ENCODE measurements at places on chromosomes 3 and 15.
A peak's percentile ranks its signal among the peaks of the same experiment; 100 is the strongest.

DNA sequence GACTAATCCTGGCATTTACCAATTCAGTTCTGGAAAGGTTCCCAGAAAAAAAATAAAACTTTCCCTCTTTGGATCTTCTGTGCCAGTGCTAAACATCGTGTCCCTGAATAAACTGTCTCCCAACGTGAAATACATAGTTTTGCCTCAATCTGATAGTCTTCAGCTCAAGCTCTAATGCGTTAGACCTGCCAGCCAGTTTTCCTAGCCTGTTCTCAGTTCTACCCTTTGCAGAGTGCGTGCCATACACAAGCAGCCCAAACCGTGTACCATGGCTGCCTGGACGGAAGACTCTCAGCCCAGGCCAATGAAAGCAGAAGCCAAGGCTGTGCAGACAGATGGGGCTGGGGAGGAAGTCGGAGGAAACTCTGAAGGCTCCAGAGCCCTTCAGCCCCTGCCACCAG, 11.4 kb upstream of the OCA2 start:
- DNase-seq: no peak

GRCh38 chr15:45719490-45719889, 84.7 kb downstream of the SQOR start:
- no peak for DNase-seq

- no peak for DNase-seq
These were observed 6.3 kb upstream of the RTP4 start for GRCh38 chr3:187361835-187362234.

GRCh38 chr15:85607141-85607806, 187.5 kb downstream of the KLHL25 start:
- DNase-seq: no peak

DNA sequence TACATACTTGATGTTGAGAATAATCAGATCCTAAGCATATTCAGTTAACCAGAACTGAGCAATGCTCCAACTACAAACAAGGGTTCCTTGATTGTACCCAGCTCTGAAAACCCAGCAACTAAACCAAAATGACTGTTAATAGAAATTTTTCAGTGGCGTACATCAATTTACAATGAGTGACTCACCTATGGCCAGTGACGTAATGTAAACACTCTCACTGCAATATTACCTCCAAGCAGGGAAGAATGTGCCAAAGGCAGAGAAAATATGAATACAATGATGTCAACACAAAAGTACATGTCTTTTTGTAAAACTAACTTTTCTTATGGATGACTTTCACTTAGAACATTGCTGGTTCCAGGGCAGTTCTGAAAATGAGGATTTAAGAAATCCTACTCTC, 611.3 kb downstream of the EDEM1 start:
- no peak for DNase-seq

- DNase-seq: no peak
These were observed 22.6 kb downstream of the TGFBR2 start for GRCh38 chr3:30628901-30629590.

- DNase-seq: no peak
These were observed 7.0 kb downstream of the TLR9 start for GRCh38 chr3:52218454-52218853.

GRCh38 chr3:166498446-166498845, 661.2 kb upstream of the BCHE start:
- DNase-seq: no peak

- DNase-seq: no peak
These were observed 24.9 kb downstream of the ETFA start for GRCh38 chr15:76286271-76286879.

GRCh38 chr3:141853629-141854168, 22.7 kb upstream of the ATP1B3 start:
- no peak for DNase-seq

- no peak for DNase-seq
These were observed 52.0 kb downstream of the MAGEF1 start for GRCh38 chr3:184659797-184660301.

DNA sequence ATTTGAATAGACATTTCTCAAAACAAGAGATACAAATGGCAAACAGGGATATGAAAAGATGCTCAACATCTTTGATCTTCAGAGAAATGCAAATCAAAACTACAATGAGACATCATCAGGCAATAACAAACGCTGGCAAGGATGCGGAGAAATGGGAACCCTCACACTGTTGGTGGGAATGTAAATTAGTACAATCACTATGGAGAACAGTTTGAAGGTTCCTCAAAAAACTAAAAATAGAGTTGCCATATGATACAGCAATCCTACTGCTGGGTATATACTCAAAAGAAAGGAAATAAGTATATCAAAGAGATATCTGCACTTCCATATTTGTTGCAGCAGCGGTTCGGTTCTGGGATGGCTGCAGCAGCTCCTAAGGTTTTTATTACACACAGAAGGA, 16.8 kb upstream of the LARS2 start:
- no peak for DNase-seq

- no peak for DNase-seq
These were observed 467.0 kb downstream of the NSUN3 start for GRCh38 chr3:94529816-94530215.

- DNase-seq: no peak
These were observed 27.4 kb downstream of the ZXDC start for GRCh38 chr3:126448136-126448892.

GRCh38 chr3:195207056-195207455, 63.9 kb downstream of the XXYLT1 start:
- DNase-seq: no peak

DNA sequence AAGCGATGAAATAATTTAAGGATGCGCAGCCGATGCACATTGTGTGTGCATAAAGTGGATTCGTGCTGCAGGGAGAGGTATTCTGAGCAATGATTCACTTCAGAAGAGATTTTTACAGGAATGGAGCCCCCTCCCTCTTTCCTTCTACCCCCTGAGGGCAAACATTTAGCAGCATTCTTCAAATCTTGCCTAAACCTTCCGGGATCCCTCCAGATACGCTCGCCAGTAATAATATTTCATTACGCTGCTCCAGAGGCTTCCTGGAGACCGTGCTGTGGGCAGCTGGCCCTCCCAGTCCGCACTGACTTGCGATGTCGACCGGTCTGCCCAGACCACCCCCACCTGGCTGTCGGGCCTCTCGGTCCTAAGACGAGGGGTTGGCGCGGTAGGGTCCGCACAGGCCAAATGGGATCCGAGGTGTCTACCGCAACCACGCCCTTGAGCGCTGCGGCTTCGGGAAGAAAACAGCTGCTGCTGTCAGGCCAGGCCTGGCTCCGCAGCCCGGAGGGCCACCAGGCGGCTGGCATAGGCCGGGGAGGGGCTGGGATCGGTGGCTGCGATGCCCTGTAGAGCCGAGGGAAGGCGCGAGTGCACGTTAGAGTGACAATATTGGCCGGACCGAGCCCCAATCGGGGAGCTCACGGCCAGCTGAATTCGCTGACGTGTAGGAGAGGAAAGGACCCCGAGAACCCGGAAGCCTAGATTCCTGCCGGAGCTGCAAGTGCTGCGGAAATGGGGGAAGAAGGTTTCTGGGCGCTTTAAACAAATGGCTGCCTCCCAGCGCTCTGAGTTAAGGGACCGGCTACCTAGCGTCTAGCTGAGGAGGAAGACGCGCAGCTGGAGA, 14.3 kb downstream of the ZIC4 start:
- DNase-seq: peak; percentile 65

DNA sequence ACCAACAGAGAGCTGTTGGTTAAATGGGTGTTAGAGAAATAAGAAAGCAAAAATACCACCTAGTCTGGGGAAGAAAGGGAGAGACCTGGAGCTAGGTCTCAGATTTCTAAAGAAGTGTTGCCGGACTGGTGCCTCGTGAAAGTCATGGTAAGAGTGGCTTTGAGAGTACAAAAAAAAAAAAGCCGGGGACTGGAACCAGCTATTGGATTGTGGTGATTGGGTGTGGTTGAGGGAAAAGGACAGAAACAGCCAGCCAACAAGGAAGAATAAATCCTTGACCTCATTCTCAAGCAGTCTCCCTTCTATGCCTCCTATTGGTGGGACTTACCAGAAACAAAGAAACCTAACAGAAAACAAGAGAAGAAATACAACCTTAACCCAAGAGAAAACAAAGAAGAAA, 346.4 kb upstream of the KCNMB2 start:
- DNase-seq: no peak

GRCh38 chr15:31271711-31272557, 54.7 kb upstream of the KLF13 start:
- no peak for DNase-seq

GRCh38 chr3:140441006-140441405, 236.9 kb upstream of the TRIM42 start:
- DNase-seq: no peak

GRCh38 chr15:78808550-78808949, 2.7 kb downstream of the ADAMTS7 start:
- no peak for DNase-seq

DNA sequence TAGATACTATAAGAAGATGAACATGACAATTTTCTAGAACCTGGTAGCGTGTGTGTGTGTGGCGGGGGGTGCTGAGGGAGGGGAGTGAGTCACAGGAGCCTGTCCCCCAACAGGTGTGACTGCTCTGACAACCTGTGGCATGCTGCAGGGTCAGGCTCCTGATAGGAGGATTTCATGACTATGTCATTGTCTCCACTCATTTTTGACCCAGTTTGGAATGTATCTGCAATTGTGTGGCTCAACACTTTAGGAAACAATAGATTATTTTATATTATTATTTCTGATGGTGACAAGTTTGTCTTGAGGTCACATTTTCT, 9.3 kb upstream of the VILL start:
- DNase-seq: no peak

GRCh38 chr15:52254391-52254790, 41.2 kb downstream of the MYO5C start:
- DNase-seq: no peak
